Fibroblast of skin of left quadriceps (primary cell): ENCODE measurements at places on chromosomes 2 and 18.
A peak's percentile ranks its signal among the peaks of the same experiment; 100 is the strongest.

- no peak for DNase-seq
Observed at GRCh38 chr18:3294435-3295080, 32.6 kb downstream of the MYL12B start.

DNA sequence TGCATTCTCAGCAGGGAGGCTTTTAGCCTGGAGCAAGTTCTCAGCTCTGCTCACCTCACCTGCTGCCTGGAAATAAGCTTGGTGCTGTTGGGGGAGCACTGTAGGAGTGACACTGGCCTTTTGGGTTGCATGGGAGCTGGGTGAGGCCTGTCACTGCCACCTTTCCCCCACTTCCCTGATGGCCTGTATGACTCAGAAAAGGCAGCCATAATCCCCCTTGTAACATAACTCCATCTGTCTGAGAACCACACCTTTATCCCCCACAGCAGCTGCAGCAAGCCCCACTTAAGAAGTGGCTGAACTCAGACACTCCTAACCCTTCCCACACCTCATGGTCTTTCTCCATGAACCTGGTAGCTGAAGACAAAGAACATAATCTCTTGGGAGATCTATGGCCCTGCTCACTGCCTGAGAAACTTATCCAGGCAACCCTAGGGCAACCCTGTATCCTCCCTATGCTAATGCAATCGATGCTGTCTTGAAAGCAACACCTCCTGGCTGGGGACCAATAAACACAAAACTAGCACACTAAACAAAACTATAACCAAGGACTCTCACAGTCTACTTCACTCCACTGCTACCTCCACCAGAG is 258.9 kb upstream of the OSR1 start:
- no peak for DNase-seq

- no peak for DNase-seq
Observed at GRCh38 chr2:162060532-162060931, 13.5 kb downstream of the DPP4 start.

GRCh38 chr2:104052356-104052755 is 801.6 kb upstream of the POU3F3 start:
- DNase-seq: no peak

DNA sequence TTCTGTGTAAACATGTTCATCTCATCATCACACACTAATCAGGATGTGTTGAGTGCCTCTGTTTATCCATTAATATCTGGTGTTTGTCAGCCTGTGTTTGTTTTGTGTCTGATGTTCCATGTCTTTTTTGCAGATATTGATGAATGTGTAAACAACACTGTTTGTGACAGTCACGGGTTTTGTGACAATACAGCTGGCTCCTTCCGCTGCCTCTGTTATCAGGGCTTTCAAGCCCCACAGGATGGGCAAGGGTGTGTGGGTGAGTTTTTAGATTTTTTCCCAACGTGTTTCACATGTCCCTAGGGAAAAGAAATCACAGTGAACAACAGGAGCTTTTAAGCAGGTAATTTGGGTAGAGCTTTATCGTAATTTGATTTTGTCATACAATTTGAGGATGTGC is 133.7 kb upstream of the RASGRP3 start:
- DNase-seq: no peak

GRCh38 chr2:73290049-73290839 is 3.1 kb downstream of the EGR4 start:
- no peak for DNase-seq

GRCh38 chr2:54871457-54872107 is 148.1 kb downstream of the EML6 start:
- DNase-seq: no peak

GRCh38 chr2:120453635-120453998 is 107.7 kb downstream of the INHBB start:
- DNase-seq: no peak

DNA sequence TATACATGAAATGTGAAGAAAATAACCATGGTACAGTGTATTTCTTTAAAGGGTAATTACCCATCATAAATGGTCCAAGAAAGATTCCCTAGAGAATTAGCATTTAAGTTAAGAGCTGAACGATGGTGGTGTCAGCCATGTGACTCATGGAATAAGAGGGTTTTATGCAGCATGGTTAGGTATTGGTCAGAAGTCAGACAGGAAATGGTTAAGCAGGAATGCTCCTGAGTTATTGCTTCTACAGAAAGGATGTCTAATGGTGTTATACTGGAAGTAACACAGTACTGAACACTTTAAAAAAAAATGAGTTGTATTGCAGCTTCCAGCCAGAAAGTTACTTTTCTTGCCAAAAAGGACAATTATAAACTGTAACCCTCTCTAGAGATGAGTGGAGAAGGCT is 72.7 kb upstream of the UBE2E3 start:
- peak; percentile 76 for DNase-seq

- DNase-seq: no peak
Observed at GRCh38 chr2:215421859-215422461, 13.9 kb downstream of the FN1 start.

- no peak for DNase-seq
Observed at GRCh38 chr2:121998751-121999150, 243.3 kb downstream of the TSN start.

- DNase-seq: peak; percentile 90
Observed at GRCh38 chr2:226652369-226652768, 147.3 kb downstream of the IRS1 start.

- DNase-seq: no peak
Observed at GRCh38 chr2:133967326-133967725, 286.5 kb upstream of the MGAT5 start.

DNA sequence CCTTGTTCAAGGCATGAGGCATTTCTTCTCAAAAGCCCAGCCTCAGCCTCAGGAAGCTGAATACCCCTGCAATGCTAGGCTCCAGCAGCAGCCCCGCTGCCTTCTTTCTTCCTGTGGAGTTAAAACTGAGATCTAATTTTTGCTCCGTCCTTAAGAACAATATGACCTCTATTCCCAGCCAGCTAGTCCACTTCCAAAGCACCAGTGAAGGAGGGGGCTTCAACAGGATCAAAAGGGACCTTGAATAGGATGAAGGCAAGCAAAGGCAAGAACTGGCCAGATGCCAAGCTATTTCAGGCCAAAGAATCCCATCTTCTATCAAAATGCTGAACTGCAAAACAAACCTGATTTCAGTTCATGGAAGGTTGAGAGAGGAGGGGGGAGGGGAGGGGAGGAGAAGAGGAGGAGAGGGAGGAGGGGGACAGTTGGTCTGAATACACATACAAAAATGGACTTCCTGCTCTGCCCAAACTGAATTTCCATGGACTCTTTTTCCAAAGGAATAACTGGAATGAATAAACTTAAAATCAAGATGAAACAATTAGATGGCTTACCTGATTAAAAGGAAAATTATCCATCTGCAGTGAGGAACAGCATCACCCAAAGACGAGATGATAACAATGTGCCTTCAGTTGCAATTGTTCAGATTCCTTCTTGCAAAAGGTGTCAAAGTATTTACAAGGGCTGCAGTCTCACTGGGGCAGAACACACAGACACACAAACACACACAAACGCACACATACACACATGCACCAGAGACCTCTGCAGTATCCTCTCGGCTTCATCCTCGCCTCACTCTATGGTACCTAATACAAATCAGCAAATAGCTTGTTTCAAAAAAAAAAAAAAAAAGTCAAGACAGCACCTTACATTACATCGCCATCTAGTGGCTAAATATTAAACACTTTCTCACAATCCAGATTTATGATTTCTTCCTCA is at the start of gene SCN1A:
TSS of gene SCN1A (minus strand) at position 804 of the 939 bp plus-strand sequence. CDS start 54,399 bp downstream, outside the sequence.
- peak; percentile 7 for DNase-seq

DNA sequence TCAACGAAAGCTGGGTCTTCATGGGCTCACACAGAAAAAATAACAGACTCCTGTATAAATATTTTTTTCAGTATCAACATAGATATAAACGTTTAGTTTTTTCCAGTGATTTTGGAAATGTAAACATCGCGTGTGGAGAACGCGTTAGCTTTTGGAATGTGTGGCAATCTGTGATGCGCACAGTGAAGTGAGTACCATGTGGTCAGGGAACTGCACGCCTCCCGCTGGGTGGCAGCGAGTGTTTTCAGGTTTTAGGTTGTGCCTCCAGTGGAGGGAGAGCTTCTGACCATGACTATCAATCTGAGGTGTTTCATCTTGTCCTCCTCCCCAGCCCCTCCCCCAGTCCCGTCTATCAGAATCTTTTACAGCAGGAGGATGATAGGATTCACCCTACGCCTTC is 127.8 kb downstream of the ARHGAP28 start:
- no peak for DNase-seq

DNA sequence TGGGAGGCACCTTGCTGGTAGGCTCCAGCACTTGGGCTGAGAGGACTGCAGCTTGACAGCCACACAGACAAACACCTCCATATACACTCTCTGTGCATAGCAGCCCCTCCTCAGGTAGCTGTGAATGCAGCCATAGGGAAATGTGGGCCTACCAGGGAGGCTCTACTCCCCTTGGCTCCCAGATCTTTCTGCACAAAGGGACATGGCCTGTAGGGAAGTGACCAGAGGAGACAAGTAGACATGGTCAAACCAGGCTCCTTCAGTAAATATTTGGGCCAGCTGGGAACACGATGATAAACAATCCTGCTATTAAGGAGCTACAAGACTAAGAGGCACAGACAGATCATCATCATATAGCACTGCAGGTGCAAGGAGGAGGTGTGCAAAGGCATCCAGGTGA is 35.9 kb upstream of the PDCL3 start:
- no peak for DNase-seq

GRCh38 chr2:115194623-115195022 is 752.2 kb downstream of the DPP10 start:
- DNase-seq: no peak

GRCh38 chr2:62071760-62072680 is 123.9 kb upstream of the B3GNT2 start:
- no peak for DNase-seq

GRCh38 chr18:48892146-48892855 is 58.5 kb downstream of the SMAD7 start:
- no peak for DNase-seq
